CD4-positive, alpha-beta T cell treated with Interleukin-12 subunit alpha and Interleukin-12 subunit beta, for 1 hour (primary cell): ENCODE measurements at places on chromosomes 2 and 18.

DNA sequence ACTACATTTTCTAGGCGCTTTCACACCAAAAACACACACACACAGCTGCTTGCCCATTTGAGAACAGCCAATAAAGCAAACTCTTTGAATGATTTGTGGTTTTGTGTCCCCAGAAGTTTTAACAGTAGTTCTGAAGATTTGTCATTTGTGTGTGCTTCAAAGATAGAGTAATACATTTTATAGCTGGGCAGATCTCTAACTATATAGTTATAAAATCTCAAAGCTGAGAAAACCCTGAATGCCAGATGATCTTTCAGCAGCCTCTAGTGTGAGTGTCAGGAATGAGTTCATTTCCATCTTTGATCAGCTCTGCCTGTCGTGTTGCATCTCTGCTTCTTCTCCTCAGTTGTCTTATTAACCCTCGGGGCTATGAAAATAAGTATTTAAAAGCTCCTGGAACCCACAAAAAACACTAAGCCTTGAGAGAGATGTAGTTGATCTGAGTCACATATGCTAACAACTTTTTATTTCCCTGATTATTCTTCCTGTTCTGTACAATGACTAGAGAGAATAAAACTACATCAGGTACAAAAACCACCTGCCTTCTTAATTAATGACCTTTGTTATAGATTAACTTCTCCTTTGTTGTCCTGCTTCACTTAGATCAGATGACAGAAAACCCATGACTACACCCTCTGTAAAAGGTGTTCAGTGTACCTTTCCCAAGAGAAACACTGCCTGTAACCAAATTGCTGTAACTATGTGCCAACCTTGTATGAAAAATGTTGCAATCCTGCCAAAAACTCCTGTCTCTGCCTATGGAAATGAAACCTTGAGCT lies 30.0 kb upstream of the SLC3A1 start:
- no peak for DNase-seq

DNA sequence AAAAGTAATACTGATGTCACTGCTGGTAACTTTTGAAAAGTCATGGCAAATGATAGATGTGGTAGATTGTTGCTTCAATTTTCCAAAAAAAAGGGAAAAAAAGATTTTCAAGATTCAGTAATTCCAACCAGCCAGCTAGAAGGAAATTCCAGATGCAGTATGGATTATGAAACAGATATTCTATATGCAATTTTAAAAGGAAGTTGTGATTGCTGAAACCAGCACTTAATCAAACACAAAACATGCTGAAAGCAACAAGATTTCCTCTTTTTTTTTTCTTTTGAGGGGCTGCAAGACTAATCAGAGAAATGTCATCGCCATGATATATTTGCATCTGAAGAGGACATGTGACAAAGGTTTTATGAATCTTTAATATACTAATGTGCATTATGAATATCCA lies 5.1 kb upstream of the HNMT start:
- DNase-seq = no peak

- DNase-seq = no peak
These were observed 187.6 kb upstream of the NRP2 start for GRCh38 chr2:205494537-205495235.

GRCh38 chr2:72011791-72012190 lies 135.9 kb downstream of the CYP26B1 start:
- no peak for DNase-seq

- peak; percentile 65 for DNase-seq
These were observed 135.2 kb downstream of the ALPK2 start for GRCh38 chr18:58493516-58494253.

- no peak for DNase-seq
These were observed 35.5 kb downstream of the POU3F3 start for GRCh38 chr2:104889291-104889959.

DNA sequence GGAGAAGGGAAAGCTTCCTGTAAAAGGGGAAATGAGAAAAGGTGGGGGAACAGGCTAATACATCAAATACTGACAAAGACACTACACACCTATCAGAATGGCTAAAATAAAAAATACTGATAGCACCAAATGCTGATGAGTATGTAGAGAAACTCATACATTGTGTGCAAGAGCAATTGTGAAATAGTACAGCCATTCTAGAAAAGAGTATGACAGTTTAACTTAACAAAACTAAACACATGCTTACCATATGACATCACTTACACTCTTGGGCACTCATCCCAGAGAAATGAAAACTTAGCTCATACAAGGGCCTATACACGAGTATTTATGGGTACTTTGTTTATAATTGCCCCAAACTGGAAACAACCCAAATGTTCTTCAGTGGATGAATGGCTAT lies 53.4 kb downstream of the ZNF638 start:
- DNase-seq = no peak

- DNase-seq = no peak
These were observed 45.2 kb downstream of the USP34 start for GRCh38 chr2:61425605-61426155.

DNA sequence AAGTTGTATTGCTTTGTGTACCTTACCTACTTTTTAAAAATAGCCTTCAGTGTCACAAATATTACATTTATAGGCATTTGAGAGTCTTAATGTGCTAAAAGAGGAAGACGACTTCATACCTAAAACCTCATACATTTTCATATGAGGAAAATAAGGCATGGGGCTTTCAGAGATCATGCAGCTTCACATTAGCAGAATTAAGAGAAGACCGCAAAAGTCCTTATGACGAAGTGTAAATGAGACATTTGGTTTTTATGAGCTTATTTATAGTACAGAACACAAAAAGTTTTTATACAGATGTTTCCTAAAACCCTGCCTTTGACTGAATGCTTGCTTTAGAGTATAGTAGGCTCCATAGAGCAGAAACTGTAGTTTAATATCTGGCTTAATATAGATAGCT lies 10.1 kb upstream of the CCDC138 start:
- no peak for DNase-seq

- DNase-seq = no peak
These were observed 364.0 kb downstream of the LPIN1 start for GRCh38 chr2:12110481-12110880.

- DNase-seq = no peak
These were observed 5.7 kb downstream of the IL1B start for GRCh38 chr2:112830682-112831512.

- peak; percentile 29 for DNase-seq
These were observed 25.6 kb downstream of the ZNF407 start for GRCh38 chr18:74623047-74623816.

DNA sequence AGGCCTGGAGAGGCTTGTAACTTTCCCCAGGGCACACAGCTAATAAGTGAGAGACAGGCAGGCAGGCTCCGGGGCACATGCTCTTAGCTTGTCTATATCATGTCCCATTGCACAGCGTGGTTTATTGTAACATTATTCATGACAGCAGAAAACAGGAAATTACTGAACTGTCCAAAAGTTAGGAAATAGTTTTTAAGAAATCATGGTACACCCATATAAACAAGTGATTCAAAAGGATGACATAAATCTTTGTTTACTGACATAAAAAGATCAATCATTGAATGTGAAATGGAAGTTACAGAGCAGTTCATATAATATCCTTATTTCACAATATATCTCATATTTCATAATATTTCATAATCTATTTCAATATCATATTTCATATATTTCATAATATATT lies 34.3 kb upstream of the TXNDC2 start:
- DNase-seq = no peak

DNA sequence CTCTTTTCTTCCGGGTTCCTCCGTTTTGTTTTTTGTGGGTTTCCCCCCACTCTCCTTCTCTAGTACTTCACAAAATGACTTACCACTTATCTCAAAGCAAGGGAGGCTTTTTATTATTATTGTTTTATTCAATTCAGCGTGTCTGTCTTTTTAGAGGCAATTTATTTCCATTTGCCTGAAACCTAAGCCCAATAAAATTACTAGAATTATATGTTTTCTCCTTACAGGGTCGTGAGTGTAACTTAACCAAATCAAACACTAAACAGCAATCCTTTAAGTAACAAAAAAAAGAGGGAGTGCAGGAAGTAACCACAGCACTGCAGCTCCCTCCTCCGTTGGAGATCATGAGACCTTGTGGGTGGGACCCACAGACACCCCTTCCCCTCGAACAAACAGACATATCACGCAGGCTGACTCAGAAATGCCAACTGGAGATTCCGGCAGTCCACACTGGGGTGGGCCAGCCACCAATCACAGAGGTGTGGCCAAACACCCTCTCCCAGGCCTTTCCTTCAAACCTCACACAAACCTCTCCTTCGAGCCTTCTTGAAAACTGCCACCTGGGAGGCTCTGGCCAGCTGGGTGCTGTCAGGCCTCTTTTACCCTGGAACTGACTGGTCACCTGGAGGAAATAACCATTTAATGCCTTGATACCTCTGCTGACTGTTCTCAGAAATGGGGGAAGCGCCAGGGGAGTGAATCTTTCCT lies 207.1 kb upstream of the SMAD2 start:
- DNase-seq = no peak

- no peak for DNase-seq
These were observed 317.3 kb upstream of the MGAT5 start for GRCh38 chr2:133936601-133937000.

- DNase-seq = no peak
These were observed 22.1 kb downstream of the MFF start for GRCh38 chr2:227347117-227347516.

GRCh38 chr2:198641161-198641560 lies 816.6 kb downstream of the SATB2 start:
- DNase-seq = no peak

DNA sequence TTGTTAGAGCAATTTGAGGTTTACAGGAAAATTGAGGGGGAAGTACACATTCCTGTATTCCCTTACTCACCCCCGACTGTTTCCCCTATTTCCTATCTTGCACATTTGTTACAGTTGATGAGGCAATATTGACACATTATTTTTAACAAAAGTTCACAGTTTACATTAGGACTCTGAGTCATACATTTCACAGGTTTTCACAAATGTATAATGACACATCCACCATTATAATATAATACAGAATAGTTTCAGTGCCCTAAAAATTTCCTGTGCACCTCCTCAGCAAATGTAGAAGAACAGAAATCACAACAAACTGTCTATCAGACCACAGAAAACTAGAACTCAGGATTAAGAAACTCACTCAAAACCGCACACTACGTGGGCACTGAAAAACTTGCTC lies 160.6 kb upstream of the RMP24 start:
- no peak for DNase-seq

GRCh38 chr18:31424383-31424988 lies 23.1 kb upstream of the DSG3 start:
- no peak for DNase-seq

DNA sequence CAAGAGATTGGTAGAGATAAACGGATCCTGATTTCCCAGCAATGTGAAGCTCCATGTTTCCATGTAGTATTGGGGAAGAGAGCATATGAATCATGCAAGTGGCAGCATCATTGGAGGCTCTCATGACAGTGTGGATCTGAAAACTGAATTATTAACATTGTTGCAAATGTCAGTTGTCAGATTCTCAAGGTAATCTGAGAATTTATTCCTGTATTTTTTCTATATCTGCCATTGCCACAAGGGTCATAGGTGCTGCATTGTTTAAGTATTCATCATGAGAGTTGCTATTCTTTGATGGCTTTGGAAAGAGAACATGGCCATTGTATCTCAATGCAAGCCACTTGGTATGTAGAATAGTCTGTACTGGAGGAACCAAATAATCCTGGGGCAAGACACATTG lies 1217.0 kb upstream of the ZEB2 start:
- DNase-seq = no peak
